ENCODE measurements at places on chromosomes 13 and 19. TPM values are rescaled to one million over a fixed set of nuclear protein-coding genes. Genes with fewer than 3 reads are reported as not detected.

GRCh38 chr13:63311587-63311986 lies 1895.9 kb upstream of the PCDH20 start:
- H3K4me1 ChIP-seq = no peaks in the 10 kb centered on the region
- no peaks in the 10 kb centered on the region for H3K36me3 ChIP-seq
- no peaks in the 10 kb centered on the region for H3K27me3 ChIP-seq
- H3K4me3 ChIP-seq = no peak overlapping the region
- no peak overlapping the region for H3K27ac ChIP-seq

GRCh38 chr13:98575009-98575903 lies 1.7 kb downstream of the STK24 start:
- no peaks in the 10 kb centered on the region for H3K27me3 ChIP-seq
- no peak for DNase-seq
- H3K4me3 ChIP-seq = peak overlapping the region; percentile 93
- no peaks in the 10 kb centered on the region for H3K36me3 ChIP-seq

DNA sequence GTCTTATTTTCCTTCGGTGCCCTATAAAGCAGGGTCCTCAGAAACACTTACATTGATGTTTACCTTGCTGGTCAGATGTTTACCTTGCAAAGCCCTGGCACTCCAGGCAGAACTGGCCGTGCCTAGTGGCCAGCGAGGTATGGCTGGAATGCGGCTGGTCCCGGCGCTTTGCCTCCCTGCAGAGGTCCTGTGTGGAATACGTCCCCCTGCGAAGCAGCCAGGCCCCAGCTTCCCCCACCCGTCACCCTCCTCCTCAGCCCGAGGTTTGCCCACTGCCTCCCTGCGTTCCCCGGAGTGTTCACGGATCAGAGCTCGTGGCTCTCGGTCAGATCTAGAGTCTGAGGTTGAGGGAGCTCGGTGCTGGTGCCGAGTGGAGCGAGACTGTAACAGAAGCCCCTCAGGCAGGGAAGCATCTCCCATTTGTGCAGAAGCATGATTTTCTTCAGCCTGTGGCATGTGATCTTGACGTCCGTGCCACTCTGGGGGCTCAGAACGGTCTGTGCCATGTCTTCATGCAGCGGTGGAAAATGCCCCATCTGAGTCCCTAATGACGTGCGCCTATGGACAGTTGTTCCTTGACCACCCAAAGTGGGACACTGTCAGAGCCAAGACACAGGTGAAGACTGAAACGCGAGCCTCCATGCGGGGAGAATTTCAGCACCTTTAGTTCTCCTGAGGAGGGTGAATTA lies 54.8 kb upstream of the SOX1 start:
- H3K4me3 ChIP-seq = no peak overlapping the region
- H3K4me1 ChIP-seq = no peaks in the 10 kb centered on the region
- H3K27ac ChIP-seq = no peak overlapping the region
- H3K27me3 ChIP-seq = no peaks in the 10 kb centered on the region
- no peaks in the 10 kb centered on the region for H3K36me3 ChIP-seq

DNA sequence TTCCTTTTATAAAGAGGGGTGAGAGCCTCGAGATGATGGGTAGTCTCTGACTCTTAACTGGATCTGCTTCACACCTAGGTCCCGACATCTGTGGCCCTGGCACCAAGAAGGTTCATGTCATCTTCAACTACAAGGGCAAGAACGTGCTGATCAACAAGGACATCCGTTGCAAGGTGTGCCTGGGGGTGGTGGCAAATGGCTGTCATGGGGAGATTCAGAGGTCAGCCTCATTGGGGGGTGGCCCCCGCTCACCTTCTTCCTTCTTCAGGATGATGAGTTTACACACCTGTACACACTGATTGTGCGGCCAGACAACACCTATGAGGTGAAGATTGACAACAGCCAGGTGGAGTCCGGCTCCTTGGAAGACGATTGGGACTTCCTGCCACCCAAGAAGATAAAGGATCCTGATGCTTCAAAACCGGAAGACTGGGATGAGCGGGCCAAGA lies 1.6 kb downstream of the CALR start:
- peak overlapping the region; percentile 99 for H3K4me3 ChIP-seq
- no peaks in the 10 kb centered on the region for H3K27me3 ChIP-seq
- DNase-seq = no peak
- peaks cover 82% of the 10 kb centered on the region for H3K4me1 ChIP-seq
- H3K27ac ChIP-seq = no peak overlapping the region

DNA sequence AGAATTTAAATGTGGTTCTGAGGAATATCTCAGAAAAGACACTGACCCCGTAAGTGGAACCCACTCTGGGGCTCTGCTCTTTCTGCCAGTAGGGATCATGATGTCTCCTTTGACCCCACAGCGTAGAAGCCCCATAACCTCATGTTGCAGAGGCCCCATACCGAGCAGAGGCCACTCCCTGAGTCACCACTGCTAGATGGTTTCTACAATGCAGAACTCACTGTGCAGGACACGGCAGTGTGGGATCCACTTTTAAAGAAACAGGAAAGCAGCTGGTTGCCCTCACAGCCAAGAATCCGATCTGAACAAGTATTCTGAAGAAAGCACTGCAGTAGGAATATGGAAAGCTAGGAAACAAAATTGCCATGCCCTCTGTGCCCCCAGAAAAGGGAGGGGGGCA lies 4.2 kb downstream of the SLC7A1 start:
- H3K36me3 ChIP-seq = no peaks in the 10 kb centered on the region
- H3K4me3 ChIP-seq = no peak overlapping the region
- no peak for DNase-seq
- no peak overlapping the region for H3K27ac ChIP-seq
- H3K4me1 ChIP-seq = peaks cover 50% of the 10 kb centered on the region

DNA sequence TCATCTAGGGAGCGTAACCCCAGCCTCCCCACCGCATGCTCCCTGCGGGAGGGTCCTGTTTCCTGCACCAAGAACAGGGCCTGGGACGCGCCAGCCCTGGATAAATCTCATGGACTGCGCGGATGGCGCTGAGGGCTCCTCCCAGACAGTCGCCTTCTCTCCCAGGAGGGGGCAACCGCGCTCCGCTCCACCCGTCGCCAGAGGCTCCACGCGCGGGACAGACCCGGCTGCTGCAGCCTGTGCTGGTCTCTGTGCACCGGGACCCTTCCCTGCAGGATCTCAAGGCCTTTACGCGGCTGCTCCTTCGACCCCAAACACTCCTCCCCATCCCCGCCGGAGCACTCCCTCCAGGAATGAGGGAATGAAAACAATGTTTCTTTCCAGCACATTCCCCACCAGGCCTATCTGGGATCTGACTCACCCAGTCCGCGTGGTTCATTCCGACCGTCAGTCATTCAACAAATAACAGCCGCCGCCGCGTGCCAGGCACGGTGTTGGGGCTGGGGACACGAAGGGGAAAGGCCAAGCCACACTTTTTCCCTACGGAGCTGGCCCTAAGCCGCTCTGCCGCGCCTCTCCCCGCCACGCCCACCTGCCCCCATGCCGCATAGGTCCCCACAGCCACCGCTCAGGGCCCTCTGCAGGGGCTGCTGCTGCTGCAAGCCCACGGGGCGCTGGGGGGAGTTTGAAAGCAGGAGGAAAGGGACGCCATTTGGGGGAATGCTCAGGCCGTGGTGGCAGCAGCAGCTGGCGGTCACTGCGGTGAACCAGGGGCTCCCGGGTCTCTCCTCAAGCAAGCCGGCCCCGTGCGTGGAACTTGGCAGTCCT lies 6.0 kb downstream of the PNMA8B start:
- H3K4me1 ChIP-seq = peaks cover 67% of the 10 kb centered on the region
- no peak overlapping the region for H3K27ac ChIP-seq
- no peaks in the 10 kb centered on the region for H3K27me3 ChIP-seq
- no peak overlapping the region for H3K4me3 ChIP-seq
- H3K36me3 ChIP-seq = no peaks in the 10 kb centered on the region
- DNase-seq = peak; percentile 78

GRCh38 chr13:36086117-36086516 lies 45.1 kb downstream of the DCLK1 start:
- H3K27me3 ChIP-seq = no peaks in the 10 kb centered on the region
- H3K4me1 ChIP-seq = no peaks in the 10 kb centered on the region
- DNase-seq = no peak
- H3K27ac ChIP-seq = no peak overlapping the region
- H3K36me3 ChIP-seq = no peaks in the 10 kb centered on the region

DNA sequence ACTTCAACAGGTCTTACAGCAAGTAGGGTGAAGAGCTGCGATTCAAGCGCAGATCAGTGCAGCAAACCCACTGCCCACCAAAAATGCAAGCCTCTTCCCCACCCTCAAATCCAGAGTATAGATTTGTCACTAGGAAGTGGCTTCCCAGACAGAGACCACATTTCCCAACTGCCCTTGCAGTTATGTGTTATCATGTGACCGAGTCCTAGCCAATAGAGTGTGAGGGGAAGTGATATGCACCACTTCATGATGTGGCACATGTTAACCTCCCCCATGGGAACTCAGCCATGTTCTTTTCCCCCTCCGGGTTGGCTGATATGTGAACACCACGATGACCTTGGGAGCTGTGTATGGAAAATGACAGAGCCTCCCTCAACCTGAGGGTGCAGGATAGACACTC lies 50.8 kb downstream of the MBD3L2B start:
- no peak overlapping the region for H3K4me3 ChIP-seq
- peak overlapping the region; percentile 33 for H3K27ac ChIP-seq
- H3K27me3 ChIP-seq = peaks cover 10% of the 10 kb centered on the region
- no peaks in the 10 kb centered on the region for H3K4me1 ChIP-seq
- DNase-seq = no peak
- H3K36me3 ChIP-seq = no peaks in the 10 kb centered on the region

GRCh38 chr13:71055047-71055446 lies 812.0 kb downstream of the DACH1 start:
- no peaks in the 10 kb centered on the region for H3K27me3 ChIP-seq
- no peaks in the 10 kb centered on the region for H3K4me1 ChIP-seq
- no peaks in the 10 kb centered on the region for H3K36me3 ChIP-seq
- no peak for DNase-seq

- no peaks in the 10 kb centered on the region for H3K36me3 ChIP-seq
- H3K27me3 ChIP-seq = peaks cover 26% of the 10 kb centered on the region
- H3K4me3 ChIP-seq = no peak overlapping the region
- no peak for DNase-seq
- no peak overlapping the region for H3K27ac ChIP-seq
Measured at GRCh38 chr19:13260883-13261653, 110.9 kb downstream of the IER2 start.

DNA sequence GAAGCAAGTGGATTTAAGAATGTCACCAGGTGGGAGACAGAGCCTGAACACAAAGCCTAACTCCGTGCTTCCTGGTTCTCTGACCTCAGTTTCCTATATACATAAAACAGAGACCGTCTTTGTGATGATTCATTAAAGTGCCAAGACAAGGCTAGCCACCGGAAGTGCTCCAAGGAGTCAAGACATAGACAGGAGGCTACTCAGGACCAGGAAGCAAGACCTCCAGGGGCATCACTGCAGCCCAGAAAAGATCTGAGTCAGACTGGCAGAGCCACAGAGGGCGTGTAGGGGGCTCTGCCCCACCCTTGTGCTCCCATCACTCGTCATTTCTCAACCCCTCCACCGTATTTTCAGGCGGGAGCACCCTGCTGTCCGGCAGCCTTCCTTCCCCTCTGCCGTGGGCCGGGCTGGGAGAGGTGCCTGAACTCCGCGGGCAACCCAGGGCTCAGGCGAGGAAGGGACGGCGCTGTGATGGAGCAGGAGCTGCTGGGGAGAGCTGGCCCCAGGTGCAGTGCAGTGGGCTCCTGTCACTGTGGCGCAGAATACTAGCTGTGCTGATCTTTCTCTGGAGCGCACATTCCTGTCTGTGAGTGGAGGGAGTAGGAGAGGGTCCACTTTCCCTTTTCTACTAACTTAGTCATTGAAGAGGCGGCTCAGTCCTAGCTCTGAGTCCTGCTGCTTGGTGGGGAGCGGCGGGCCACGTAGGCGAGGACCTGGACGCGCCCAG lies 134.7 kb upstream of the GPR12 start:
- no peak overlapping the region for H3K27ac ChIP-seq
- no peak for DNase-seq

GRCh38 chr13:26914624-26915023 lies 154.0 kb upstream of the GPR12 start:
- no peaks in the 10 kb centered on the region for H3K36me3 ChIP-seq
- DNase-seq = no peak
- no peaks in the 10 kb centered on the region for H3K4me1 ChIP-seq
- H3K27me3 ChIP-seq = peaks cover 5% of the 10 kb centered on the region
- H3K27ac ChIP-seq = no peak overlapping the region

GRCh38 chr13:67273001-67273400 lies 42.9 kb upstream of the PCDH9 start:
- no peaks in the 10 kb centered on the region for H3K4me1 ChIP-seq
- no peaks in the 10 kb centered on the region for H3K27me3 ChIP-seq
- no peak overlapping the region for H3K4me3 ChIP-seq
- no peak for DNase-seq
- H3K27ac ChIP-seq = no peak overlapping the region

DNA sequence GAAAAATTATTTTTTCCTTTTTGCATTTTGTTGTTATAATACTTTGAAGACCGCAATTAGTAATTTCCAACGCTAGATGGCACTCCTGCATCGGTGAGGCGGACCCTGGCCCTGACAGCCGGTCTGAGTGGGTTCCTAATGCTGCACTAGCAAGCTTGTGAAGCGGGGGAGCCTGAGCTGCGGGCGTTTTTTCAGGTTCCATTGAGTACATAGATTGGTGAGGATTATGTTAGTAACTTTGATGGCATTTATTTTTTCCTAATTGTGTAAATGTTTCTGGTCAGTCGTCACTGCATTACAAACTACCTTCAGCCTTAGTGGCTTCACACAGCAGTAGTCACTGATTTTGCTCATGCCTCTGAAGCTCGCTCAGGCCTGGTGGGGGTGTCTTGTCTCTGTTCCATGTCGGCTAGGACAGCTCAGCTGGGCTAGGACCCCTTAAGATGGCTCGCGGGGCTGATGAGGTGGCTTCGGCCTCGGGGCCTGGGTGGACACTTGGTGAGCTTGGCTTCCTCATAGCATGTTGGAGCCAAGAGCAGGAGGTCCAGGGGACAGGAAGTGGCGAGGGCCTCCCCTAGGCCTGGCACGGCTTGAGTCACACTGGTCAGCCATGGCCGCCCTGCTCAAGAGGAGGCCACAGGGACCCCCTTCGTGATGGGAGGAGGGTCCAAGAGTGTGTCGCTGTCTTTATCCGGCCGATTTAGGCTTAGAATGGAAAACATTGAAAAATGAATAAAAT lies 25.0 kb downstream of the ERCC5 start:
- no peak overlapping the region for H3K27ac ChIP-seq
- peaks cover 5% of the 10 kb centered on the region for H3K36me3 ChIP-seq
- H3K4me1 ChIP-seq = peaks cover 13% of the 10 kb centered on the region

DNA sequence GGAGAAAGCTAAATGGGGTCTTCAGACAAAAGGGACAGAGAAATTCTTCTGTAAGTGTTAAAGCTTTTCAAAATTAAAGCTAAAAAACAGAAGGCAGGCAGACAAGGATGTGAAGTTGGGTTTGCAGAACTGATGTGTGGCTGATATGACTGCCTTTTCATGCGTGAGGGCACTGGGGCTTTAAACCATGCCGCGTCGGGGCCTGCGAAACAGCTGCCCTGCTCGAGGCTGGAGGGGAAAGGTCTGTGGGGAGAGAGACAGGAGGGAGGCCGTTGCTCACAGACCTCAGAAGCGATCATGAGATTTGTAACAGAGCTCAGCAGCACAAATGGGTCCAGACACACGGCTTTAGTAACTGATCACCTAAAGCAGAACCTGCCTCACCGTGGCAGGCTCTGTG lies 23.5 kb downstream of the CAPS start:
- H3K4me1 ChIP-seq = peaks cover 6% of the 10 kb centered on the region
- DNase-seq = no peak
- no peak overlapping the region for H3K27ac ChIP-seq
- H3K36me3 ChIP-seq = no peaks in the 10 kb centered on the region
- no peak overlapping the region for H3K4me3 ChIP-seq

SIGLEC5 gene
- not detected for polyA plus RNA-seq

A1BG gene
- 73.8 TPM for polyA plus RNA-seq
